ENCODE measurements at places on chromosomes 1 and 21.

DNA sequence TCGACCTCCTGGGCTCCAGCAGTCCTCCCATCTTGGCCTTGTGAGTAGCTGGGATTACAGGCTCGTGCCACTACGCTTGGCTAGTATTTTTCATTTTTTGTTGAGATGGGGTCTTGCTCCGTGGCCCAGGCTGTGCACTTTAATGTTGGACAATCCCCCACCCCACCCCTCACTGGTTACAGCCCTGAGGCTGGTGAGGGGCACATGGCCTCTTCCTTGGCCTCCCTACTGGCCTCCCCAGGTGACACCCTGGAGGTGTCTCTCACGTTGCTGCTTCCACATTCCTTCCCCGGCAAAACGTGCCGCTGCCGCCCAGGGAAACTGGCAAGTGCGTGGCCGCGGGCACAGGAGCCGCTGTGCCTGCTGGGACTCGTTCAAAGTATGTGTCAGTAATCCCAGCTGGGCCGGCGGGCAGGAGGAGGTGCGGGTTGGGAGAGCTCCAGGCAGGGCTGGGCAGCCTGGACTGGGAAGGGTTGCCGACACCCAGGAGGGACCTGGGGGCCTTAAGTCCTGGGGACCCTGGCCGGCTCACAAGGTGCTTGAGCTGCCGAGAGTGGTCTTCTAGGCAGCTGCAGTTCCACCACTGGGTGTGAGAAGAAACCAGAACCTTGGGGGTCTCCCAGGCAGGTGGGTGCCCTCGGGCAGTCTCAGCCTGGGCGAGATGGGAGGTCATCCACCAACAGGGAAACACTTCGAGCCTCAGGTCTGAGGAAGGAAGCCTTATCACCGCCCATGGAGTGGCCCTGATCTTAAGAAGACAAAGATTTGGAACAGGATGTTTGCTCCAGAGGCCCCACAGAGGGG is 6.5 kb downstream of the WNT3A start:
- no peak for DNase-seq

- DNase-seq = no peak
These were observed 45.1 kb upstream of the DNAH14 start for GRCh38 chr1:224884361-224884801.

DNA sequence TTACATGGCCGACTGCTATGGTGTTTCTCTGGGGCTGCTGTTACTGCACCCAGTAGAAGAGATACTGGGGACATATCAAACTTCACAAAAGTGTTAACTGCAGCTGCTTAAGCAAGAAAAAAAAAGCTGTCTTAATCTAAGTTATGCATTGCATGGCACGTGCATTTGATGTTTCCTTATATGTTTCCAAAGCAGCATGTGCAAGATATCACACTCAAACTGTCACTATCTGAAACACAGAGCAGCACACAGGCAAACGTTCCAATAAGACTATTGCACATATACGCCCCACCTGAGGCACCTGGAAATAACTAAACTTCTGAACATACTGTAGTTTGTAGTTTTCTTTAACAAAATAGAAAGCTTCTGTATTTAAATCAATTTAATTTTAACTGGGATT is 671.4 kb upstream of the ADGRL2 start:
- DNase-seq = no peak

DNA sequence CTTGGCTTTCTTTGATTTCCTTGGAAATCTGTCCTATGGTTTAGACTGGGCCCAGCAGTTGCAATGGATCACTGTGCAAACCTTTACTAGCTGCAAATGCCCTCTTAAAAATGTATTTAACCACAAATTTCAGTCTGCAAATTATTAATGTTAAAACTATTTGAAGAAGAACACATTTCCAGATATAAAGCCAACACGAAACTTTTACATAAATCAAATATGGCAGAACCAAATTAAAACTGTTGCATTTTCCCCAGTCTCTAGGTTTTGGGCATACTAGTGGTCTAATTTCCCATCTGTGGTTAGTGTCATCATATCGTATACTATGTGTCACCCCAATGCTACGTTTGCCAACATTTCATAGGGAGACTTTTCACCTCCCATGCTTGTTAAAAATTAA is 52.3 kb downstream of the HMCN1 start:
- no peak for DNase-seq

GRCh38 chr21:36045993-36046392 is 14.3 kb downstream of the SETD4 start:
- DNase-seq = no peak

- DNase-seq = no peak
These were observed 123.0 kb downstream of the TIAM1 start for GRCh38 chr21:31221043-31221442.

GRCh38 chr1:107786203-107786845 is 178.7 kb downstream of the VAV3 start:
- DNase-seq = no peak

DNA sequence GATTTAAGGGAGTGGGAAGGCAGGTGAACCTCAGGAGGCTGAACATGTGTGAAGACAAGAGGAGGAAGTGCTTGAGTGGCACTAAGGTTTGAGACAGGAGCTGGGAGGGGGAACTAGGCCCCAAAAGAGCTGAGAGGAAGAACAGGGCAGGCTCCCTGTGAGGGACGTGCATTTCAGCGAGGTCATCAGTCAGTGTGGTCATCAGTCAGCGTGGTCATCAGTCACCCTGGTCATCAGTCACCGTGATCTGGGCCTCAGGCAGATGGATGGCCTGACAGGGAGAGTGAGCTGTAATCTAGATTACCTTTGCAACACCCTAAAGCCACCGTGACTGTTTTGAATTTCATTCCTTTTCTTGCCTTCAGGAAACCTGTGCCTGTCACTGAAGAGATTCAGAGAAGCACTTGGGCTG is 29.1 kb downstream of the VTCN1 start:
- no peak for DNase-seq

- no peak for DNase-seq
These were observed 2.5 kb upstream of the TRAPPC3 start for GRCh38 chr1:36151845-36152203.

GRCh38 chr1:168431882-168432281 is 111.9 kb downstream of the XCL2 start:
- DNase-seq = no peak

- DNase-seq = no peak
These were observed 2.7 kb downstream of the SLC9A1 start for GRCh38 chr1:27152004-27152828.

DNA sequence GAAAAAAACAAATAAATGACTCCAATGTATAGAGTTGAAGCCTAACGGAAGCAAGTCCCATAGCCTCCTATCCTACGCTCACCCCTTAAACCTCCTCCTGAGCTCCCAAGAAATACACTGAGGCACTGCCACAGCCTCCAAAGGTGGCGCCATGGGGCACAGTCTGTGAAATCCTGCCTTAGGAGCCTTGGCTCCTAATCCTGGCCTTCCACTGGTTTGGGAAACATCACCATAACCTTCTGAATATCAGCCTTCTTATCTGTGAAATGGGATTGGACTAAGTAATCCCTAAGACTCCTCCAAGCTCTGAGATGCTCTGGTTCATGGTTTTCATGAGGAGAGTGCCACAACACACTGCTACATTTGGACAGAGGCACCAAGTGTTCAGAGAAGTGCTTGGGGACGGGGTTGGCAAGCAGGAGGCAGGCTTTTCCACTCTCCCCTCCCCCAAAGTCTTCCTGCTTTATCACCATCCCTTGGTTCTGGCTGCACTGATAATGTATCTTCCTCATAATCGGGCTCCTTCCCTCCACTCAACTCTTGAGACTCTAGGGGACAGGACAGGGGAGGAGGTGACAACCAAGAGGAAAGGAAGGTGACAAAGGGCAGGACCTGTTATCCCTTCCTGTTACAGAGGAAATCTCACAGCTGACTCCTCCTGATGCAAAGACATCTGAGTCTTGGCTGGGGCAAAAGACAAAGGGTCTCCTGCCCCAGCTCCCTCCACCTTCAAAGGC is 2.7 kb downstream of the SLAMF7 start:
- DNase-seq = no peak

DNA sequence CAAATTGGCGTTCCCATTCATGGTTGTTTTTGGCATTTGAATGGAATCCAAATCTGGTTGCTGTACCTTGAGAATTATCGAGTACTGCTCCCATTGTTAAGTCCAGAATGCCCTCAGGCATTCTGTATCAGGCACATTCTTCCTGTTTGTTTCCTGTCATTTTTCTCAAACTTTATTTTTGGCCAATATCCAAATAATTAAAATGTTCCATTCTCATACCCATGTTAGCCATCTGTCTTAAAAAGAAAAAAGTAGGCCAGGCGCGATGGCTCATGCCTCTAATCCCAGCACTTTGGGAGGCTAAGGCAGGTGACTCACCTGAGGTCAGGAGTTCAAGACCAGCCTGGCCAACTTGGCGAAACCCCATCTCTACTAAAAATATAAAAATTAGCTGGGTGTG is 29.3 kb upstream of the SHISA4 start:
- no peak for DNase-seq

DNA sequence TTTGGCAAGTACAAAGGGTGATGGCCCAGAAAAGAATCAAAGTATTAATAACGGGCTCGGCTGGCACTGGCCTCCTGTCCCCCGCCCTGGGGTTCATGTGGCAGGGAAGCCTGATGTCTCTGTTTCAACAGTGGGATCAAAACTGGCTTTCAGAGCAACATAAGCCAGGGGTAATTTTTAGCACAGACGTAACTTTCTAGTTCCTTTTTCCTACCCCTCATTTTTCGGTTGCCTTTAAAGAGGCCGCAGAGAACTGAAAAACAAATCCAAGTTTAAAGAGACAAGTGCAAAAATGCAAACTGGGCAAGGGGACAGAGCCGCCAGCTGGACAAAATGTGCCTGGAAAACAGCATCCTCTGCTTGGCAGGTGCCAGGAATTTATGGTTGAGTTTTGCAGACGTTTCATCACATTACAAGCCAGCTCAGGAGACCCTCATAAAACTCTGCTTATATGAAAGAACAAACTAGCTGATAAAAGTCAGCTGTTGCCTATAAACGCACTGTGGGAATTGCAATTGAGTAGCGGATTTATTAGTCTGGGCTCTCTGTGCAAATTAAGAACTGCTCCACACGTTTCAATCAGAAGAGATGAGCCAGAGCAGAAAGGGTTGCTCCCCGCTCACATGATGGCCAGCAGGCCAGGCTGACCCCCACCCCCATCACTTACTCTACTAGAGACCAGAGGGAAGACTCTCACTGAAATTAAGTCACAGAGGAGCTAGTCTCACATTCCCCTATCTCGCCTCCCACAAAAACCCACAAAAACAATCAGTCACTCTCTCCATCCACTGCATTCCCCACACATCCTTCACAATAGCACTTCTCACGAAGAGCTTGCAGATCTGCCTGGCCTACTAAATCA is 15.8 kb upstream of the CDCA8 start:
- DNase-seq = no peak

DNA sequence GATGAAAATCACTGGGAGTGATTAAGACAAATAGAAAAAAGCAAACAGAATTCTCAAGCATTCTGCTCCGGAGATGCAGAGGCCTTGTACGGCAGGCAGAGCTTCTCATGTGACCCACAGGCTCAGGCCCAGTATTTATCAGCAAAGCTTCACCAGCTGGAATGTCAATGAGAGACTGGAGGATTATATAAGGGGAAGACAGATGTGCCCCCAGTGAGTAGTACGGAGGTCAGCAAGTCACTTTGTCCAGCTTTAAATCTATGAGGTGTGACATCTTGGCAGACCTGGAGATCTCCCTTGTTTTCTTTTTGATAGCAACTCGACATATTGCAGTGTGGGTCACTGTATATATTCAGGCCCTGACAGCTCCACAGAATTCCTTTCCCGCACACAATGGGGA is 106.8 kb downstream of the HHIPL2 start:
- no peak for DNase-seq

- DNase-seq = no peak
These were observed 4.1 kb downstream of the NUAK2 start for GRCh38 chr1:205317311-205317917.

DNA sequence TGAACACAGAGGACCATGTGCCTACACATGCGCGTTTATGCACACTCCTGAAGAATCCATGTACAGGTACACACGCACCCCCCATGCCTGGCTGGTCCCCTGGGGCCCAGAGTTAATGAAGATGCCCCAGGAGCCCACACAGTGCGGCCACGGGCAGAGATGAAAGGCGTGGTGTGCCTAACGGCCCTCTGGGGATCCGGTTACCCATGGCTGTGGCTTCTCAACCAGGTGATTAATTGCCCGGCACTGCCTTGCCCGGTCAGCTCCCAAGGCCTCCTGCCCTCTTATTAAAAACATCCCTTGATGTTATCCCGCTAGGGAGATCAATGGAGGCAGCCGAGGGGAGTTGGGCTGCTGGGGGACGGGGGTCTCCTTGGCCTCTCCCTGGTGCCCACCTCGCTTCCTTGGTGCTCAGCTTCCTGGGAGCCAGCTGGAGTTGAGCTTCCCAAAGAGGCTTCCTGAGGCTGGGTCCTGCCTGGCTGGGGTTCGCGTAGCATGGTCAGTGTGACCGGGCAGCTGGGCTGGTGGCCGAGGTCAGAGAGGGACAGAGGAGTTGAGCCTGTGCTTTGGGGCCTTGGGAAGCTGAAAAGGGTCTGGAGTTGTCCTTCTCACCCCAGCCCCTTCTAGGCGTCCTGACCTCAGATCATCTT is 75.0 kb upstream of the WNT4 start:
- no peak for DNase-seq

DNA sequence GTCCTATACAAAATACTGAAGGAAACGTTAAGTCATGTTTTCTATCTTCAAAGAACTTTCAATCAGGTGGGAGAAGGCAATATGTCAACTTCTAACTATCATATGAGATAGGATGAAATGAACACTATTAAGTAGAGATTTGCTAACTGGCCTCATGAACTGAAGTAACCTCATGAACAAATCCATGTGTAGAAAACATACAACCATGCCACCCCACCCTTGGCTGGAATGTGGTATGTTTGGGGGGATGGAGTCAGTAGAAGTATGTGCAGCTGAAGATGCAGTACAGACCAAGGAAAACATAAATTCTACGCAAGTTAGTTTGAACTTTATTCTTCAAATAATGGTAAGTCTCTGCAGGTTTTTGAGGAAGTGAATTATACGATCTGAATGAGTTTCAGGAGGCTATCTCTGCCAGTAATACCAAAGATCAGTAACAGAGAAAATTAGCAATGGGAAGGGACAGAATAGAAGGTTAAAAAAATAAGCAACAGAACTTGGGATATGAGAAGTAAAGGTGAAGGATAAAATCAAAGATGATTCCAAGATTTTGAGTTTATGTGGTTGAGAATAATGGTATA is 4.5 kb downstream of the TRMT1L start:
- DNase-seq = no peak

- no peak for DNase-seq
These were observed 112.1 kb downstream of the TLR5 start for GRCh38 chr1:223030871-223031400.

DNA sequence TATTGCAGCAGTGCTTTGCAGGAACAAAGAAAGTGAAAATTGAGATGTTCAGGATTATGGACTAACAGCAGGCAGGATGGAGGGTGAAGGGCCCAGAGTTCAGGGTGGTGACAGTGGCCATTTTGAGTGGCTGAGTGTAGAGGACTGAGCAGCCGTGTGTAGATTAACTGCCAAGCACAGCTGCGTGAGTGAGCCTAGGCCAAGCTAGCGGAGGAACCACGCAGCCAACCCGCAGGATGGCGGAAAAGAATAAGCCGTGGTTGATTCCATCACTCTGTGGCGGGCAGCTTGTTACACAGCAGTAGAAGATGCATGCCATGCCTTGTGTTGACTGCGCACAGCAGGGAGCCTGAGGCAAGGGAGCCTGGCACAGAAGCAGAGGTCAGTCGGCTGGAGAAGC is 102.5 kb upstream of the KIF26B start:
- DNase-seq = no peak
